Activated CD4-positive, alpha-beta T cell treated with anti-CD3 and anti-CD28 coated beads, Interleukin-2, amount 10 ng/mL, durations not matched to agents 7 days and 5 days (primary cell): ENCODE measurements at places on chromosomes 4 and X. TPM values are rescaled to one million over a fixed set of nuclear protein-coding genes. Genes with fewer than 3 reads are reported as not detected.
A peak's percentile ranks its signal among the peaks of the same experiment; 100 is the strongest.

The SLC7A11 gene
- 1.1 TPM for total RNA-seq

The PROM1 gene
- total RNA-seq: not detected

The IL13RA2 gene
- total RNA-seq: not detected

The DOK7 gene
- total RNA-seq: not detected

The CXorf38 gene
- total RNA-seq: 19.8 TPM

The RNF212 gene
- total RNA-seq: 3.5 TPM

The RTL9 gene
- not detected for total RNA-seq

The COL4A6 gene
- total RNA-seq: not detected

The VSIG1 gene
- total RNA-seq: 9.9 TPM

The SORBS2 gene
- not detected for total RNA-seq

The SHOX gene
- total RNA-seq: not detected

The STAP1 gene
- total RNA-seq: 31.0 TPM

The NEIL3 gene
- 34.6 TPM for total RNA-seq

The F8A3 gene
- 37.9 TPM for total RNA-seq

The NLRP2B gene
- total RNA-seq: not detected

The GYG2 gene
- not detected for total RNA-seq

DNA sequence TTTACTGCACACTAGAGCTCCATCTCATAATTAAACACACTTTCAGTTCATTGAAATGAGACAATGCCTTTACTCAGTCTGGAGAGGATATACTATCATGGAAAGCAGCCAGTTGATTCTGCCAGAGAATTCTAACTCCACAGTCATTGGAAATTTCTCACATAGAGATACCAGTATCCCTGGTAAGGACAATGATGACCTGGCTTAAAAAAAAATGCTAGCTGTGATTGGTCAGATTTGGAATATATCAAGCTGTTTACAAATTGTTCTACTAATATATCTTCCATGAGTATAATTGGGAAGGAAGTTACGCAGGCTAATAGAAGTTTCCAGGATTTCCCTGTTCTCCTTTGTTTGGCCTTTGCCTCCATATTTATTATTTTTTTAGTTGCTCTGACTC is 34.5 kb upstream of the TLL1 start:
- DNase-seq: no peak

DNA sequence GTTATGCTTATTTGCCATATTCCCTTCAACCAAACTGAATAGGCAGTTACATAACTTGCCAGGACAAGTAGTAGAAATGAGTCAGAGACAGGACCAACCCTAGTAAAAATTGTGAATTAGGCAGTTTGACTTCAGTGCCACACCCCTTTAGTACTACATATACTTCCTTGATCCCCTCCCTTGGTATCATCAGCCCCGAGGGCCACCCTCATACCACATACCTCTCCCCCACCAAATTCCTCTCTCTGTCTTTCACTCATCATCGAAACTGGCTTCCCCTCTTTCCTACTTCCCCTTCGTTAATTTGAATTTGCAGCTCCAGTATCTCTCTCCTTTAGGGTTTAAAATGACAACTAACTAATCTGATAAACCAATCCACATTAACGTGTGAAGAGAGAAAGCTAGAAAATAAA is 7.9 kb upstream of the PTPN13 start:
- DNase-seq: no peak

DNA sequence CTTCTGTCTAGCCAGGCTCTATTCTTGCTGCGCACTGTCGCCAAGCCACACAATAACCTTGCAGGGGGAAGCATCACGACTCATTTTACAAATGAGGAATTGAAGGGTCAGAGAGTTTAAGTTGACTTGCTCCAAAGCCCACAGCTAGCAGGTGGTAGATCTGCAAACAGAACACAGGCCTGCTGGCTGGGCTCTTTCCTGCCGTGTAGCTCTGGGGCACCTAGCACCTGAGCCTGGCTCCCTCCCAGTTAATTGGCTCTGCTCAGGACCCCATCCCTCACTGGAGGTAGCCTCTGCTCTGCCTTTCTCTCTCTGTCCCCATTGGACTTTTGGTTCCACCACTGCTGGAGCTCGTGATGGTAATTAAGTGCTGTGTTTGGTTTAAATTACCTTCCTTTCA is 98.5 kb downstream of the NSUN7 start:
- DNase-seq: no peak

GRCh38 chr4:121150003-121150402 is 14.1 kb downstream of the TNIP3 start:
- no peak for DNase-seq

DNA sequence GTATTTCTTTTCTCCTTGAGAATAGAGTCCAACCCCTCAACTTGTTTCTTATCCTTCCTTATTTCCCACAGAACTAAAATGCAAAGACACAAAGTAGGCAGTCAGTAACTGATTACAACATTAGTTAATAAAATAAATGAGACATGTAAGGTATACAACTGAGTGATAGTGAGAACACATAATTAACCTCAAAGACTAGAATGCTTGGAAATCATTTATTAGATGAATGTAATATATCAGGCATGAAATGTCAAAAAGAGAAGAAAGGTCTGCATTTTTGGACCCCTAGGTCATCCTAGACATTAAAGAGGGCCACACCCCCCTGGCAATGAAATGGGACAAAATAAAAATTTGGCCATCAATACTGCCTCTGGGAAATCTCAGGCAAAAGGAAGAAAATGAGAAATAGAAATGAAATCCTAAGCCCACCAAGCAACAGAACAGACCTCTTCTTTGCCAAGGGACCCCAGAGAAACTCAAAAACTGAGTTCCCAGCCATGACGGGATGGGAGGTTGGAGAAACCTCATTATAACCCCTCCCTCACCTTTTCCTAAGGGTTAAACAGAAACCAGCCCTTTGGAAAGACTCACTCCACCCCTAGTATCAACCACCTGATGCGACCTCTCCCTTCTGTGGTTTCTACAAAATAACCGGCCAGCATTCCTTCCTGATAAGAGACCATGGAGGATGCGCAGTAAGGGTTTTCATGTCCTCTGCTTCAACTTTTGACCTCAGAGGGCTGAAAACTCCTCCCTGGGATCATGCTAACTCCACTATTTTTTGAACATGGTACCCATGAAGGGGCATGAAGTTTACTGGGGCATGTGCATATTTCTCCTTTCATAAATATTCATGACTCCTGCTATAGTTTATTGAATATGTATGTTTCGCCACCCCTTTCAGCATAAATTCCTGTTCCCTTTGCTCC is 90.0 kb upstream of the EXOC1L start:
- no peak for DNase-seq

- DNase-seq: no peak
These were observed 45.2 kb upstream of the DACH2 start for GRCh38 chrX:86103061-86103460.

DNA sequence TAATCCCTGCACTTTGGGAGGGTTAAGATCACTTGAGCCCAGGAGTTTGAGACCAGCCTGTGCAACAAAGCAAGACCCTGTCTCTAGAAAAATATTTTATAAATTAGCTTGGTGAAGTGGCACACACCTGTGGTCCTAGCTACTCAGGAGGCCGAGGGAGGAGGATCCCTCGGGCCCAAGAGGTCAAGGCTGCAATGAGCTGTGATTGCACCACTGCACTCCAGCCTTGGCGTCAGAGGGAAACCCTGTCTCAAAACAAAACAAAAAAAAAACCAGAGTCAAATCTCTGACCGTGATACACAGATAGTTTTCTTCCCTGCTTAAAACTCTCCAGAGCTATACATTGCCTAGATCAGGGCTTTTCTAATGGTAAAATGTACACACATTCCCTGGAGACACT is 53.5 kb downstream of the CHST7 start:
- DNase-seq: no peak

GRCh38 chr4:119010909-119011606 is 122.4 kb downstream of the SYNPO2 start:
- DNase-seq: no peak

- no peak for DNase-seq
These were observed 32.7 kb downstream of the IRF2 start for GRCh38 chr4:184441461-184442313.

DNA sequence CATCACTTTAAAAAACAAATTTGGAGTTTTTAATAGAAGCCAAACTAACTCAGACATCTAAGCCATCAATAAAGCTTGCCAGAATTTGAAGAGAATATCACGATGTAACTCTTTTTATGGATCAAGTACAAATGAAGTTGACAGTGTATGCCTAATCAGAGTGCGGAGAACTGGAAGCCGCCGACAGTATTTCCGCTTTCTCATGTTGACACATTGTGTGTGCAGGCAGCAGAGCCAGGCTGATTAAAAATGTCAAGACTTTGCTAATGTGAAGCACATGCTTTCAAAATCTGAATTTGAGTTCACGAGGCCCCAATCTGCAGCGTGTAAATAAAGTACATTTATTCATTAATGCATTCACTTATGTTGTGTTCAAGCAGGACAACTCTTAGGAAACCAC is 161.2 kb downstream of the TENM3 start:
- no peak for DNase-seq

DNA sequence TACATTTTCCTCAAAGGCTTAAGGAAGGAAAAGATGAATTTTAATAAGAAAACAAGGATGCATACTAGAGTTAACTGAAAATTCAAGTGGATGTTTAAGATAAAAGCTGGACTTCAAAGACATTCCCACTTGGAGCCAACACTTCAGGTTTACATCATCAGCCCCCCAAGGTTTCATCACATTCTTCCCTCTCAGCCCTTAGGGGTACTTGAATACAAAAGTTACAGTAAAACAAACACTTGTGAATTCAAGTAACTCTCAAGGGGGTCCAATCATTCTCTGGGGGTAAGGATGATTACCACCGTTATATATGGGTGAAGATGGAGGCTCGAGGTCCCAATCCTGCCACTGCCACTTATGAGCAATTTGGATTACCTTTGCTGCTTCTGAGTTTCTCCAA is 36.1 kb downstream of the STARD8 start:
- no peak for DNase-seq

DNA sequence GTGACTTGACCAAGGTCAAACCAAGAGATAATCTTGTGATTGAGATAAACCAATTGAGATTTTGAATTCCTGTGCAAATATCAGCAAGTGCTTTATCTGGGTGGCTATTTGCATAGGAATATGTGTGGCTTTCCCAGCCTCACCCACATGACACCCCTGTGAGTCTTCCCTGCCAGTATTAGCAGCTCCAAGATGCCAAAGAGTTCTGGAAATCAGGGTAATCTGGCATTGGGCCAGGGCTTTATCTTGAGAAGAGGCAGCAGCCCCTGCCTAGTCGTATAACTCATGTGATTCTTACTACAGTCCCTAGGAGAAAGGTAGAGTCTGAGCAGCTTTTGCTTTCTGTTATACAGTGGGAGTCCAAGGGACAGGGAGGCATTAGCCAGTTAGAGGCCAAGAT is 87.7 kb downstream of the RLIM start:
- DNase-seq: no peak

DNA sequence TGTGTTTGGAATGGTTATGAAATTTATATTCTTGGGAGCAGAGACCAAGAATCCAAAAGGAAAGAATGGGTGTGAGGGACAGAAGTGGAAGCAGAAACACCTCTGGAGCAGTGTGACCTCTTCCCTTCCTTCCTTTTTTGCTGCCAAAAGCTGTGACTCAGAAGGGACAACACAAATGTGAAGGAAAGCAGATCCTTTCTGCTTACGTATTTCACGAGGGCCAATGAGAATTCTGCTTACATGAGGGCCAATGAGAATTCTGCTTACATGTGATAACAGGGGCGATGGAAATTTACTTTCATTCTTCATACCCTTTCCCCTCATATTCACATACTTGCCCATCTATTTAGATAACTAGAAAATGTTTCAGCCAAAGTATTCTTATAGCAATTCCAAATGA is 404.6 kb downstream of the PRDM5 start:
- no peak for DNase-seq

GRCh38 chrX:30577362-30577991 is at the start of gene TASL:
Gene TASL (minus strand): TSS chrX:30577766. CDS start chrX:30560355, 17,411 bp downstream.
- peak; percentile 52 for DNase-seq

DNA sequence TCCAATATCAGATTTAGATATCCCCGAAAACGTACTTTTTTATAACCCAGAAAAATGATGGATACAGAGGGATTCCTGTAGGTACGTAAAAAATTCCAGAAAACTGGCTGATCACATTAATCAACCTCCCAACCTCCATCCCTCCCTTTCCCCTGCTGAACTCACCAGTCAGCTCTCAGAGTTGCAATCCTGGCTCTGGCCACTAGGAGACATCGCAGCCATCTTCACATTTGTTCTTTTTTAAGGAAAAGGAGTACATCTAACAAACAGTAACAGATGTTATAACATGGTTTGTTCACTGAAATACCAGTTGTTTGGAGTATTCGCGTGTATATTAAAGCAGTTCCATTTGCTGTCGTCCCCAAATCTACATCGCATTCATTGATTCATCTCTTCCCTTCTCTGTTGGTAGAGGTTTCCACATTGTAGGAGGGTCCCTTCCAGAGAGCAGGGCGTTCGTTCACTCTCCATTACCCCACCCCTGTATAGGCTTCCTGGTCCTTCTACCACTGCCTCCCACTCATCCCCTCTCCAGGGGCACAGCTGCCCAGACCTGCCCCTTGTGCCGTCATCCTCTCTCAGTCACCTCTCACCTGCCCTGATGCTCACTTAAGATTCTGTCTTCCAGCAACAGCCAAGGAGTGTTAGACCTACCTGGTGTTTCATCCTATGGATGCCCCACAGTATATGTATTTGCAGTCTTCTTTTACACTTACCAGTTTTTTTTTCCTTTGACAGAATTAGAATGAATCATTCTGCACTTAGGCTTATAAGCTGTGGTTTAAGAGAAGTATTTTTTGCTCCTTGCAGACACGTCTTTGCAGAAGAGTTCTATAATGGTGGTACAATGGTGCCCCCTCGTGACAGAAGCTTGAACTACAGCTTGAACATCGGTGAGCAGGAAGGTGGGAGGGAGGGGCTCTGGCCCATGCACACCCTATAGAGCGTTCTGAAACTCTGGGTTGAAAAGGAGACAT is 36.8 kb upstream of the RAB40AL start:
- DNase-seq: peak; percentile 72

DNA sequence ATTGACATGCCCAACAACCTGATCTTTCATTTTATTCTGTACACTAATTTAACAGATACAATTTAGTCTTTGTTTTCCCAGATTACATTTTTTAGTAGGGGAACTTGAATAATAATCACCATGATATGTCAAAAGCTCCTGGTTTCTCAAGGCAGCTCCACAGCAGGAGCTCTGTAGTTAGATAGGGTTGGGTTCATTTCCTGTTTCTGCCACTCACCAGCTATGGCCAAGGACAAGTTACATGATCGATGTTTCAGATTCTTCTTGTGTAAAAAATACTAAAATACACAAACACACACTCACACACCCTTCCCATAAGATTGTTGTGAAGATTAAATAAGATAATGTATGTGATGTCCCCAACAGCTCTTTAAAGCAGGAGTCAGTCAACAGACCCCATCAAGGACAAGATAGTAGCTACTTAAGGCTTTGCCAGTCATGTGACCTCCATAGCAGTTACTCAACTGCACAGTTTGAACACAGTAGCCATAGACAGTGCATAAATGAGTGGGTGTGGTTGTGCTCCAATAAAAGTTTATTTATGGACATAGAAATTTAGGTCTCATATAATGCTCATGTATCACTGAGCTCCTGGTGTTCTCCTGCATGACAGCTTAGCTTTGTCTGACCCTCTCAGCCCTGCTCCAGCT is 18.4 kb downstream of the GUCY1A1 start:
- no peak for DNase-seq
